ENCODE measurements at places on chromosomes 13 and 19. TPM values are rescaled to one million over a fixed set of nuclear protein-coding genes. Genes with fewer than 3 reads are reported as not detected.
A peak's percentile ranks its signal among the peaks of the same experiment; 100 is the strongest.

Gene ATP4A
- total RNA-seq = 0.87 TPM

Gene BLVRB
- 43.3 TPM for total RNA-seq

Gene TMEM150B
- total RNA-seq = 2.2 TPM

Gene THSD8
- total RNA-seq = 14.0 TPM

Gene ACTMAP
- 21.5 TPM for total RNA-seq

GRCh38 chr19:41479757-41480191 lies 36.8 kb downstream of the ERICH4 start:
- H3K27ac ChIP-seq = peak overlapping the region; percentile 58
- no peaks in the 10 kb centered on the region for H3K4me1 ChIP-seq
- H3K4me3 ChIP-seq = peak overlapping the region; percentile 1

- no peak for DNase-seq
- no peaks in the 10 kb centered on the region for H3K27me3 ChIP-seq
- no peaks in the 10 kb centered on the region for H3K36me3 ChIP-seq
- H3K4me1 ChIP-seq = no peaks in the 10 kb centered on the region
Measured at GRCh38 chr13:109400624-109401257, 385.6 kb downstream of the IRS2 start.

DNA sequence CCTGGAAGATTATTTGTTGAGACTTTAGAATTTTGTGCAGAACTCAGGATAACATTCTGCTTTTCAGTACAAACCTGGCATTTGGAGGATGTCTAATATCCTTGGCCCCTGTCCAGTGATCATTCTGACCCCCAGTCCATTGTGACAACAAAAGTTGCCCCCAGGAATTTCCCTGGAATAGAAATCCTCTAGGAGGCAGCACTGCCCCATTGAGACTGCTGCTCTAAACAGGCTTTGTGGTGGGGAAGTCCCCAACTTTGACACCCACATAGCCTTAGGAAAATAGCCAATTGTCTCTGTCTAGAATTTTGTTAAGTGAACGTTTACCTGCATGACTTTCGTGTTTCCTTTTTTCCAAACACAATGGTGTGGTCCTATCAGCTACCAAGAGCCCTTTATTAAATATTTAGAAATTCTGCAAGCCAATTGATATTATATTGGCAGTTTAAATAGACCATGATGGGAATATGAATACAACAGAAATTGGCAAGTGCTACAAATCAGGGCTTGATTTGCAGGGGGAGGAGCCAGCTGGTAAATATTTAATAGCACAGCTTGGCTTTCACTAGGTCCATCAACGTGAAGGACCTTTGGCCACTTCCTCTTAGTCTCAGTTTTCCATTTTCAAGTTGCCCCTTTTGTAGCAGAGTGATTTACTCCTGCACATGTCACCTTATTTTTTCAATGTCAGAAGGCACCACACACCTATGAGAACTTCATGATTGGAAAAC lies 451.7 kb downstream of the EFNB2 start:
- no peaks in the 10 kb centered on the region for H3K27me3 ChIP-seq
- H3K36me3 ChIP-seq = no peaks in the 10 kb centered on the region
- no peak overlapping the region for H3K27ac ChIP-seq
- H3K4me3 ChIP-seq = no peak overlapping the region
- peak; percentile 63 for DNase-seq

DNA sequence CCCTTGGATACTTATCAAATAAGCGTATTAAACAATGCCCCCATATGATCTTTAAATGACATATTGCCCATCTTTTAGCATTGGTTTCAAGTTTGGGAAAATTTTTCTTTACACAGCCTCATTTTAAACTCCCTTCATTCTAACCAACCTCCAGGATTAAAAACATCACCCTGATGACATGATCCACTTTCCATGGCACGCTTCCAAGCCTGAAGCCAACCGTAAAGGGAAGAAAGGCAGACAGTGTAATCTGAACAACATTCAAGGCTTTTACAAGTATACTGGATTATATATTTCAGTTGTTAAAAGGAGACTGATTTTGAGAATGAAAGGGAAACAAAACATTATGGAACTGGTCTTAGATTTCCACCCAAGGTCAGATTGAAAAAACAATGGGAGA lies 1721.9 kb downstream of the OLFM4 start:
- H3K27ac ChIP-seq = no peak overlapping the region
- no peak for DNase-seq
- no peaks in the 10 kb centered on the region for H3K27me3 ChIP-seq
- no peaks in the 10 kb centered on the region for H3K4me1 ChIP-seq

DNA sequence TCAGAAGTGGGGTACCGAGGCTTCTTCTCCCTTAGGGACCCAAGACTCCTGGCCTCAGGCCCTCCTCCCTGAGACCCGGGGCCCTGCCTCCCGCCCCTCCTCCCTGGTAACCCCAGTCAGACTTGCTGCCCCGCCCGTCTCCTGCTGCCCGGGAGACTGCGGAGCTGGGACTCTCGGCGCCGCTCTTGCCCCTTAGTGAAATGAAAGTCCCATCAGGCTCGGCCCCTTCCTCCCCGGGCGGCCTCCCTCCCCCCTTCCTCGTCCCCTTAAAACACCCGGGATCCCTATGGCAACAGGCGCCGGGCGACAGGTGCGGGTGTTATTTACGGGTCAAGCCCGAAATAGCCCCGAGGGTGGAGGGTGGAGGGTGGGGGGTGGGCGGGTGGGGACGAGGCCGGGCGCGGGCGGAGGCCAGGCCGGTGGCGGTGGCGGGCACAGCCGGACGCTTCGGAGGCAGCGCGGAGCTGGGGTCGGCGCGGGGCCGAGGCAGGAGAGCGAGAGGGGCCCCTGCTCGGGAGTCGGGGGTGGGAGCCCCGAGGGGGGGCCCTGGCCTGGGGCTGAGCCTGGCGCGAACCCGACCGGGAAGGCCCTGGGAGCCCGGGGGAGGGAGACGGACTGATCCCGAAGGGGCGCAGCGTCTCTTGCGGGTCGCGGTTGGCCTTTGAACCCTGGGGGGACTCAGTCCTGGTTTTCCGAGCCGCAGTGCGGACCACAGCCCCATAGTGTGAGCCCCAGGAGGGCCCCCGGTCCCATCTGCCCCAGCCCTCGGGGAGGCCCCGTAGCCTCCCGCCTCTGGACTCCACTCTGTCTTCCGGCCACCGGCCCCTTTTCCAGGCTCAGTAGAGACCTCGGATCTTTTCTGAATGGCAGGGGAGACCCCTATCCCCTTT lies at the start of gene CACNG6:
TSS of gene CACNG6 (plus strand) at position 414 of the 890 bp plus-strand sequence. CDS start 1,241 bp downstream, outside the sequence.
- peak within 1 kb of the TSS; percentile 21 for H3K4me3 ChIP-seq
- H3K27me3 ChIP-seq = no peaks in the 10 kb centered on the region
- peaks cover 3% of the 10 kb centered on the region for H3K4me1 ChIP-seq
- DNase-seq = no peak
- no peak within 1 kb of the TSS for H3K27ac ChIP-seq
- H3K36me3 ChIP-seq = no peaks in the 10 kb centered on the region

DNA sequence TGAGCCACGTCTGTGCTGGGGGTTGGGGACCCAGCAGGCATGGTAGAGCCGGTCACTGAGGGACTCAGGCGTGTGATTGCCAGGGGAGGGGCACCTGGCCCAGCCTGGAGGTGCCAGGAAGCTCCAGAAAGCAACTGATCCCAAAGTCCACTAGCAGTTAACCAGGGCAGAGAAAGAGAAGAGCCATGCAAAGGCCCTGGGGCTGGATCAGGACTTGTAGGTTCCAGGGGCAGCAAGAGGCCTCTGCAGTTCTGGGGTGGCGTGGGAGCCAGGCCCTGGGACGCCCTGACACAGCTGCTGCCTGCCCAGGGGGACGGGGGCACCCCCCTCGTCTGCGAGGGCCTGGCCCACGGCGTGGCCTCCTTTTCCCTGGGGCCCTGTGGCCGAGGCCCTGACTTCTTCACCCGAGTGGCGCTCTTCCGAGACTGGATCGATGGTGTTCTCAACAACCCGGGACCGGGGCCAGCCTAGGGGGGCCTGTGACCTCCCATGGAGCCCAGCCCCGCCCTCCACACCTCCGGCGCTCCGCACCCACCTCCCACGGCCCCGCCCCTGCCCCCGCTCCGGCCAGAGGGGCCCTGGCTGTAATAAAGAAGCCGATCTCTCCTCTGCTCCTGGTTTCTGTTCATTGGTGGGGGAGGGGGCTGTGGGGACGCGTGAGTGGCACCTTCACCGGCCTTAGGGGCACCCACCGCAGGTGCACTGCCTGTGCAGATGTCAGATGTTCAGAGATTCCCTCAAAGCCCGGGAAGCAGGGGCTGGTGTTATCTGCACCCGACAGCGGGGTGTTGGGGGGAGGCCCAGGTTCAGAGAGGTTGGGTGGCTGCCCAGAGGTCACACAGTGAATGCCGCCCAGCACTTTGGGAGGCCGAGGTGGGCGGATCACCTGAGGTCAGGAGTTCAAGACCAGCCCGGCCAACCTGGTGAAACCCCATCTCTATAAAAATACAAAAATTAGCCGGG lies 4.1 kb downstream of the AZU1 start:
- no peaks in the 10 kb centered on the region for H3K36me3 ChIP-seq
- no peak overlapping the region for H3K4me3 ChIP-seq
- no peaks in the 10 kb centered on the region for H3K4me1 ChIP-seq

DNA sequence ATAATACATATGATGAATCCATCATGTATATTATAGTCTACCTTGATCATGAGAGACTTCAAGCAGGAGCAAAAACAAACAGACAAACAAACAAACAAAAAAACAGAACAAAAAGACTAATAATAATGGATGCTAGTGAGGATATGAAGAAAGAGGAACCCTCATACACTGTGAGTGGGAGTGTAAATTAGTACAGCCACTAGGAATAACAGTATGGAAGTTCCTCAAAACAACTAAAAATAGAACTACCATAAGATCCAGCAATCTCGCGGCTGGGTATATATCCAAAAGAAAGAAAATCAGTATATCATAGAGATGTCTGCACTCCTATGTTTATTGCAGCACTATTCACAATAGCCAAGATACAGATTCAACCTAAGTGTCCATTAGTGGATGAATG lies 7.0 kb upstream of the DLEU7 start:
- H3K27me3 ChIP-seq = no peaks in the 10 kb centered on the region
- no peak overlapping the region for H3K4me3 ChIP-seq
- H3K4me1 ChIP-seq = no peaks in the 10 kb centered on the region
- no peak for DNase-seq

- H3K36me3 ChIP-seq = no peaks in the 10 kb centered on the region
- peak overlapping the region; percentile 98 for H3K27ac ChIP-seq
- peaks cover 14% of the 10 kb centered on the region for H3K4me1 ChIP-seq
- DNase-seq = no peak
- H3K4me3 ChIP-seq = peak overlapping the region; percentile 71
Measured at GRCh38 chr19:56314018-56314380, 640 bp downstream of the ZSCAN5A start.

DNA sequence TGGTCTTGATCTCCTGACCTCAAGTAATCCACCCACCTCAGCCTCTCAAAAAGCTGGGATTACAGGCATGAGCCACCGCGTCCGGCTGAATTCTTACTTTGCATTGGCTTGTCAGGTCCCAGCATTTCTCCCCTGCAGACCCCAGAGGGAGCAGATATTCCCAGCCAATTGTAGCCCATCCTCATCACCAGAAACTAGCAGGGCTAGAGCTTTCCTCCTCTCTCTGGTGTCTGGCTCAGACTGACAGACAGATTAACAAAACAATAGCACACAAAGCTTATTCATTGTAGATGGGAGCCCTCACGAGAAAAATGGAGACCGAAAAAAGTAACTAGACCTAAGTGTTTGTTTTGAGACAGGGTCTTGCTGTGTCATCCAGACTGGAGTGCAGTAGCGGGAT lies 7.5 kb upstream of the MPV17L2 start:
- no peak overlapping the region for H3K27ac ChIP-seq
- H3K36me3 ChIP-seq = no peaks in the 10 kb centered on the region
- DNase-seq = no peak

GRCh38 chr13:39201180-39201579 lies 162.9 kb downstream of the NHLRC3 start:
- H3K27ac ChIP-seq = no peak overlapping the region
- DNase-seq = no peak
- no peaks in the 10 kb centered on the region for H3K36me3 ChIP-seq

GRCh38 chr13:99725644-99726043 lies 224.4 kb downstream of the TM9SF2 start:
- H3K4me1 ChIP-seq = no peaks in the 10 kb centered on the region
- no peak for DNase-seq
- no peaks in the 10 kb centered on the region for H3K36me3 ChIP-seq
- no peak overlapping the region for H3K4me3 ChIP-seq

GRCh38 chr13:36945078-36945477 lies 25.0 kb upstream of the SMAD9 start:
- no peaks in the 10 kb centered on the region for H3K27me3 ChIP-seq
- DNase-seq = no peak
- H3K4me3 ChIP-seq = no peak overlapping the region
- H3K27ac ChIP-seq = no peak overlapping the region
- no peaks in the 10 kb centered on the region for H3K36me3 ChIP-seq
- H3K4me1 ChIP-seq = no peaks in the 10 kb centered on the region

GRCh38 chr19:6092329-6093286 lies 17.7 kb downstream of the RFX2 start:
- H3K4me3 ChIP-seq = peak overlapping the region; percentile 41
- H3K27ac ChIP-seq = no peak overlapping the region
- no peaks in the 10 kb centered on the region for H3K27me3 ChIP-seq
- peaks cover 15% of the 10 kb centered on the region for H3K4me1 ChIP-seq

GRCh38 chr19:12672744-12673143 lies 6.1 kb downstream of the WDR83 start:
- H3K27me3 ChIP-seq = no peaks in the 10 kb centered on the region
- no peak overlapping the region for H3K27ac ChIP-seq
- peaks cover 19% of the 10 kb centered on the region for H3K4me1 ChIP-seq
- no peak for DNase-seq

DNA sequence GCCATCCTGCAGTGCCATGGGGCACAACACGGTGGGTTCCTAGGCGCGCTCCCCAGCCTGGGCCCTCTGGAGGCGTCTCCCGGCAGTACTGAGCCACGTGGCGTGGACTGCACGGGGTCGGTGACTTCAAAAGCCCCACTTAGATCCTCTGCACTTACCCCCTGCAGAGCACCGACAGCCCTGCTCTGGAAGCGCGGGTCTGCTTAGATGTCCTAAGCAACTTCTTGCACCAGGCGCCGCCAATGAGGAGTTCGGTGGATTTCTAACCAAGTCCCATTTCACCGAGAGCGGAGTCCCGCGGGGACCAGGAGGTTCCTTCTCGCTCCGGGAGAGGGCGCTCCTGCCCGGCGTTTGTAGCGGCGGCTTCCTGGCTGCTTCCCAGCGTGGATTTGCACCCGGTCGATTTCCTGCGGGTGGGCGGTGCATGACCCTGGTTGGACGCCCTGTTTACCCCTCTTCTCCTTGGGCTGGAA lies 25.2 kb upstream of the ZNF845 start:
- no peak overlapping the region for H3K27ac ChIP-seq
- H3K27me3 ChIP-seq = no peaks in the 10 kb centered on the region
- H3K4me1 ChIP-seq = no peaks in the 10 kb centered on the region
- H3K36me3 ChIP-seq = no peaks in the 10 kb centered on the region

All from testis (tissue), 5 donors.